Caki2 (cell line): ENCODE measurements at places on chromosomes 5 and 9.
A peak's percentile ranks its signal among the peaks of the same experiment; 100 is the strongest.

- DNase-seq: no peak
Measured at GRCh38 chr5:108625654-108626053, 122.0 kb upstream of the FER start.

- DNase-seq: no peak
Measured at GRCh38 chr9:128770286-128771030, 1.3 kb downstream of the ZER1 start.

DNA sequence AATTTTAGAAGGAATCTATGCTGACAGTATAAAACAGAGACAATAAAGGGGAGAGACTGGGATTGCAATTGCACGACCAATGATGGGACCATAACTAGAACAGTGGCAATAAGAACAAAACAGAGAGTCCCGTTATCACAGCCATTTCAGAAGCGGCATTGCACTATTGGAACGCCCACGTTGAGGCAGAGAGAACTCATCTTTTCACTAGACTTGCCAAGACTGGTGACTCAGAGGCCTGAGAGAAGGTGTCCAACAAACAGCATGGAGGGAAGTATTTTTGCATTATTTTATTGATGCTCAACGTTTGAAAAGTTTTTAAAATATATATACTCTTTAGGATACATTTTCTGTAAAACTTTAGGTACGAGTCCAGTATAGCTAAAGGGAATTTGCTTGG is 737.7 kb downstream of the TLE1 start:
- no peak for DNase-seq

GRCh38 chr5:72505539-72506157 is 1.6 kb downstream of the ZNF366 start:
- DNase-seq: no peak

DNA sequence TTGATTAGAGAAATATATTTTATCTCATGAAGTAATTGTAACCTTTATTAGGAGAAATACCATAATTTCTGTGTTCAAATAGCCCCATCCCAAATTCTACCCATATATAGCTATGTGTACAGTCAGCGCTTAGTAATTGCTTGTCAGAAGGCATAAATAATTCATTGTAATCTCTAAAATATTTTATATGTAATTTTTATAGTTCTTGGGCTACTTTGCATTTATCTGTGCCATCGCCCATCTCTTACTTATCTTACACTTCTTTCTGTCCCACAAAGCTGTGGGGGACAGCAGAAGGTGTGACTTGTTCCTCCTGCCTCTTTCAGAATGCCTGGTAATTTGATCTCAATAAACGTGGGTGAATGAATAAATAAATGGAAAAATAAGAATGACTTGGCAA is 5.5 kb downstream of the ADAMTSL1 start:
- no peak for DNase-seq

GRCh38 chr9:98074115-98074990 is 17.8 kb downstream of the NANS start:
- DNase-seq: peak; percentile 45
